ENCODE measurements at places on chromosomes 3 and 15.
A peak's percentile ranks its signal among the peaks of the same experiment; 100 is the strongest.

DNA sequence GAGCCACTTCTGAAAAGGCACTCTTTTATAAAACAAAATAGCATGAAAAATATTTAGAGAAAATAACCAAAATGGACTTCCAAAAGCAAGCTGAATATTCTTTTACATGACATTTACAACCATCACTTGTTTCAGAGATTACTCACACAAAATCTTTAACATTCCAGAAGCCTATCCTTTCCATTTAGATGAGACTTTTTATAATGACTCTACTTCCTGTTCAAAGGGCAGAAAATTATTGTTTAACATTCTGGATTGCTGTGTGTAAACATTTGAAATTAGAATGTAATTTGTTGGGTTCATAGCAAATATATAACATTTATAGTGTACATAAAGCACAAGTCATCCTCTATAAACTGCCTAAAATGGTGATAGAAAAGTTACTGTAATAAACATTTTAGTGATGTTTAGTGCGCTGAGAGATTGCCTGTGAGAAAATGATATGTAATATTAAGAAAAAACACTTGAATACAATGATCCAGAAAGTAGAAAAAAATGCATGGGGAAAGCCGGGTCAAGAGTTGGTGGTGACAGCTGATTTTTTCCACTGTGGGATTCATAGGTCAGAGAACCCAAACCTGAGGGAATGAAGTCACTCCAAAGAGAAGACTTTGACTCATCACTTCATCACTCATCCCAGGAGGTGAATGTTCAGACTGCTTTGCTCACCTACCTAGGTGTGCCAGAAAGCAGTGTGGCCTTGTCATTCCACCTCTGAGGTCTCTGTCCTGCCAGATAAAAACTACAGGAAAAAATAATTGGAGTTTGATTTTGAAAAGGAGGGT, 305.8 kb downstream of the ARPP21 start:
- no peaks in the 10 kb centered on the region for H3K4me1 ChIP-seq
- no peaks in the 10 kb centered on the region for H3K27me3 ChIP-seq
- no peak overlapping the region for H3K27ac ChIP-seq
- no peak for DNase-seq
- H3K36me3 ChIP-seq, result no peaks in the 10 kb centered on the region

DNA sequence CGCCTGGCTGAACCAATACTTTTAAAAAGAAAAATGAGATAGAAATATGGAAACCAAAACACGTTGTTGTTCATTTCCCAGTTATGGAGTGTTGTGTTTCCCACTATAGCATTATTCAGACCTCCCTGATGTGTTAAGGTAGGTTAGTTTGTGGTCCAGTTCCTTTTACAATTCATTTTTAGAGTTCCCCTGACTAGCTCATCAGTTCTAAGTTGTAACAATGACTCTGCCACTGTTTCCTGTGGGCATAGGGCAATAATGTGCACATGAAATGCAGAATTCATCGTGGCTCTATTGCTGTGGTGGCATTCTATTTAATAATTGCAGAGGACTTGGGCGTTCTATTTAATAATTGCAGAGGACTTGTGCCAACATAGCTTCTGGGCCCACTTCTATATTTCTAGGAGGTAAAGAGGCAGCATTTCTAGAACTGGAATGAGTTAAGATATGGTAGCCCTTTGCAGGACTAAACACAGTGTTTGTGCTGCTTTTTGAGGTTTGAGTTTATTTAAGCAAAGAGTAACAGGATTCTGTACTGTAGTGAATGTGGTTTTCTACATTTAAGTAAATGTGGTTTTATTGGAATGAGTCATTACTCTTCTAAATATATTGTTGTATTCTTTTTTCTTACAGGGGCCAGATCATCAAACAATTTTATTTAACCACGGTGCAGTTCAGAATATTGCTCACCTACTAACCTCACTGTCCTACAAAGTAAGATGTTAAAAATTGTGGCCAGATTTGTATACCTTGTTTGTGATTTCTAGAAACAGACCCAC, 47.5 kb downstream of the ARMC8 start:
- no peaks in the 10 kb centered on the region for H3K27me3 ChIP-seq
- H3K4me1 ChIP-seq, result no peaks in the 10 kb centered on the region
- no peak overlapping the region for H3K27ac ChIP-seq
- H3K36me3 ChIP-seq, result no peaks in the 10 kb centered on the region
- no peak for DNase-seq

DNA sequence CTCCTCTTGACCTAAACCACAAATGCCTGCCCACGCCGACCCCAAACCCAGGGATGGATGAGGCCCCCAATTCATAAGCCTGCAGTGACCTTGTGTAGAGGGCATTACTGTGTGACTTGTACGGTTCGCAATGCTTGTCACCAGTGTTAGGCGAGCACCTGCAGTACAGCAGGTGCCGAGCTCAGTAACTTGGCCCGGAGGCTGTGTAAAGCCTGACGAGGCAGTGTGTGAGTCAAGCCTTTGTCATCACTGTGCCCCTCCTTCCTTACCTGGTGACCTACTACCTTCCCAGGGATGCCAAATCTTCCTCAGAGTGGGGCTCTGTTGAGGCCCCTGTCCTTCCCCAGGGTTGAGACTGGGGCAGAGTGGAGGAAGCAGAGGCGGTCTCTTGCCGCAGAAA, 37.2 kb upstream of the TMEM115 start:
- H3K27ac ChIP-seq, result no peak overlapping the region
- no peaks in the 10 kb centered on the region for H3K4me1 ChIP-seq
- no peak overlapping the region for H3K4me3 ChIP-seq
- H3K36me3 ChIP-seq, result no peaks in the 10 kb centered on the region
- no peak for DNase-seq
- no peaks in the 10 kb centered on the region for H3K27me3 ChIP-seq

- no peak overlapping the region for H3K27ac ChIP-seq
- no peaks in the 10 kb centered on the region for H3K36me3 ChIP-seq
- H3K4me3 ChIP-seq, result no peak overlapping the region
- no peaks in the 10 kb centered on the region for H3K27me3 ChIP-seq
- H3K4me1 ChIP-seq, result no peaks in the 10 kb centered on the region
- no peak for DNase-seq
Measured at GRCh38 chr3:190970560-190970959, 108.1 kb upstream of the GMNC start.

DNA sequence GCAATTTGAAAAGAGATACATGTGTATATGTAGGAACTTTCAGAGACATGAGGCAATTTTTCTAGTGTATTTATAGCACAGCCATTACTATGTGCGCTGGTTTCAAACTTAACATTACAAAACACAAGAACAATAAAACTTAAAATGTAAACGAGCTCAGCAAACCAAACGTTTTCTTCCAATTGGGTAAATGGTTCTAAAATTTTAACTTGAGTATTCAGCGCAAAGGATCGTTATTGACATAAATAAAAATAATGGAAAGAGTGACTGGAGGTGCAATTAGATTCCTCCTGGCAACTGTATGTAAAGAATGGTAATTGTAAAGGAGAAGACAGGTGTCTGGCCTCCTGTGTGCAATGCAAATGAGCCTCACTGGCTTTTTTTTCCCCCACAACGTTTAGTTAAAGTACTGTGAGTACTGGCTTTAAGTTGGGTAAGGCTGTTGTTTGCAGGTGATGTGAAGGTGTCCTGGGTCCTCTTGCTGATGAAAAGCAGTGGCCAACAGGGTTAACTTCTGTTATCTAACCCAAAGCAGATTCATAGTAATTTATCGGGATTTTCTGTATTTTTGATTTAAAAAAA, 14.1 kb upstream of the GADL1 start:
- H3K4me3 ChIP-seq, result no peak overlapping the region
- no peaks in the 10 kb centered on the region for H3K36me3 ChIP-seq
- H3K27ac ChIP-seq, result no peak overlapping the region
- H3K4me1 ChIP-seq, result peaks cover 2% of the 10 kb centered on the region
- no peaks in the 10 kb centered on the region for H3K27me3 ChIP-seq

GRCh38 chr3:66014651-66015050, 24.1 kb downstream of the MAGI1 start:
- H3K27ac ChIP-seq, result no peak overlapping the region
- no peaks in the 10 kb centered on the region for H3K36me3 ChIP-seq
- no peak overlapping the region for H3K4me3 ChIP-seq
- H3K4me1 ChIP-seq, result no peaks in the 10 kb centered on the region

DNA sequence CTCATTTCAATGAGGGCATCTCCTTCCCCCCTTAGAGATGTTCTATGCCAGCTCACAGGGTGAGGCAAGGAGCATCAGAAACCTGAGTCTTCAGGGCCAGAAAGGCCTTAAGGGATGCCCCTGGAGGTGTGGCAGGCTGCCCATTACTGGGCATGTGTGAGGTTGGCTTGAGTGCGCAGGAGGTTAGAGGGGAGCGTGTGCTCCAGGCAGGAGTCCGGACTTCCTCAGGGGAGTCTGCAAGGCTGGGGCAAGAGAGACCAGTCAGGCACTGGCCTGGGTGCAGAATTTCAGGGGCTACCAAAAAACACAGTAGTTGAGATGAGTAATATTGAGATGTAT, 1.9 kb downstream of the LOXL1 start:
- no peaks in the 10 kb centered on the region for H3K27me3 ChIP-seq
- no peaks in the 10 kb centered on the region for H3K4me1 ChIP-seq
- H3K4me3 ChIP-seq, result peak overlapping the region; percentile 30
- peak; percentile 75 for DNase-seq
- no peaks in the 10 kb centered on the region for H3K36me3 ChIP-seq
- H3K27ac ChIP-seq, result peak overlapping the region; percentile 97

GRCh38 chr15:80679167-80679803, 15.8 kb upstream of the ABHD17C start:
- H3K4me1 ChIP-seq, result no peaks in the 10 kb centered on the region
- no peak for DNase-seq
- no peak overlapping the region for H3K4me3 ChIP-seq
- no peak overlapping the region for H3K27ac ChIP-seq

GRCh38 chr3:111812701-111813100, 46.4 kb upstream of the PHLDB2 start:
- H3K4me1 ChIP-seq, result peaks cover 6% of the 10 kb centered on the region
- H3K27ac ChIP-seq, result no peak overlapping the region
- no peak overlapping the region for H3K4me3 ChIP-seq

- peak overlapping the region; percentile 28 for H3K27ac ChIP-seq
- no peak overlapping the region for H3K4me3 ChIP-seq
- no peak for DNase-seq
- no peaks in the 10 kb centered on the region for H3K27me3 ChIP-seq
- peaks cover 12% of the 10 kb centered on the region for H3K4me1 ChIP-seq
- H3K36me3 ChIP-seq, result peaks cover 2% of the 10 kb centered on the region
Measured at GRCh38 chr3:99635348-99635747, 3.0 kb upstream of the COL8A1 start.

DNA sequence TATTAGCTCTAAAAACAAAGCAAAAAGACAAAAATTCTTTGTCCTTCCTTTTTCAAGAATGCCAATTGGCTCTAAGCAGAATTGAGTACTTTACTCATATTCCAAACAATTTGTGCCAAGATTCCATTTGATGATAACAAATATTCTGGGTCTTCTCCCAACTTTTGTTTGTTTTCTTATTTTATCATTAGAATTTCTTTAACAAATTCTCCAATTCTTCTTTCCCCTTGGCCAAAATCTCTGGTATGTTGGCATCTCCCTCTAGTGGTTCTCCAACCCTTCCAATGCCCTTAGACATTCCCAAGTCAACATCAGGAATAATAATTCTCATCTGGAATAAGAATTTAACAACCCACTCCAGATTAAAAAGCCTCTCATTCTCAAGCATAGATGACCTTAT, 5.3 kb downstream of the CPOX start:
- no peak overlapping the region for H3K27ac ChIP-seq
- no peaks in the 10 kb centered on the region for H3K4me1 ChIP-seq
- no peak overlapping the region for H3K4me3 ChIP-seq
- H3K27me3 ChIP-seq, result no peaks in the 10 kb centered on the region

- H3K27me3 ChIP-seq, result no peaks in the 10 kb centered on the region
- no peaks in the 10 kb centered on the region for H3K4me1 ChIP-seq
Measured at GRCh38 chr15:74799856-74800558, 12.6 kb upstream of the LMAN1L start.

GRCh38 chr3:162699291-162699690, 1202.7 kb downstream of the OTOL1 start:
- H3K36me3 ChIP-seq, result no peaks in the 10 kb centered on the region
- H3K4me3 ChIP-seq, result no peak overlapping the region
- H3K4me1 ChIP-seq, result no peaks in the 10 kb centered on the region
- H3K27me3 ChIP-seq, result no peaks in the 10 kb centered on the region
- H3K27ac ChIP-seq, result no peak overlapping the region
- no peak for DNase-seq

DNA sequence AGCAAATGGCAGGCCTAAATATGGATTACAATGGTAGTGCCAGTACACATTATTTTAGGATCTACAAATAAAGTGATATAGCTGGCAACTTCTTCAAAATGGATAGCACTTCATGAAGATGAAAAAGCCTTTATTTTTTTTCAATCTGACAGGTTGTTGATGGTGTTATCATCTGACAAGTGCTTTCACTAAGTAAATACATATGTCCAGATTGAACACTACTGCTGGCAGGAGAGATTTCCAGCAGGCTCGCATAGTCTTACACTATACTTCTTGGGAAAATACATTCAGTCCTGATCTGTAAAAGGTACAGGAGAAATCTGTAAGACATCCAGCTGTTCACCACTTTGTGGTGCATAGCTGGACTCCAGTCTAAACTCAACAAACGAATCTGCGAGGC, 50.9 kb upstream of the ALCAM start:
- H3K4me3 ChIP-seq, result no peak overlapping the region
- no peak for DNase-seq
- no peak overlapping the region for H3K27ac ChIP-seq
- no peaks in the 10 kb centered on the region for H3K4me1 ChIP-seq
- no peaks in the 10 kb centered on the region for H3K27me3 ChIP-seq
- no peaks in the 10 kb centered on the region for H3K36me3 ChIP-seq

- DNase-seq, result no peak
- no peaks in the 10 kb centered on the region for H3K4me1 ChIP-seq
- H3K27me3 ChIP-seq, result no peaks in the 10 kb centered on the region
- H3K36me3 ChIP-seq, result no peaks in the 10 kb centered on the region
- no peak overlapping the region for H3K27ac ChIP-seq
Measured at GRCh38 chr3:7581831-7582230, 720.9 kb downstream of the GRM7 start.

DNA sequence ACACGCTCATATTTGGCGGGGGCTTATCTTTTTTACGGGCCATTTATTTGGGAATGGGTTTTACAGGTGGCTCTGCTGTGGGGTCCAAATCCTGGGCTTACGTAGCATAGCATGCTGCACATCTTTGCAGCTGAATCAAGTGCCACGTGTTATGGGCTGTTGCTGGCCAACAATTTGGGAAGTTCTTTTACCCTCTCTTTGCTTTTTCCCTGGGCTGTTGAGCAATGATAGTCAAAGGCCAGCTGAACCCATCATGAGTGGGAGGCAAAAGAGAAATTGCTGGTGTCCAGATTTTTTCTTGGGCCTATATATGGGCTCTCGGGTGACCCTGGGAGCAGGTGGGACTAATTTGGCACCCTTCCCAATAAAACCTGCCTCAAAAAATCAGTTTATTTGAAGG, 209.3 kb upstream of the SATB1 start:
- no peaks in the 10 kb centered on the region for H3K36me3 ChIP-seq
- no peaks in the 10 kb centered on the region for H3K27me3 ChIP-seq
